ENCODE measurements at places on chromosomes 1 and 21.

- no peak for DNase-seq
Measured at GRCh38 chr1:22210176-22210575, 67.3 kb upstream of the WNT4 start.

GRCh38 chr1:13801655-13802486 lies 101.9 kb downstream of the PRDM2 start:
- no peak for DNase-seq

DNA sequence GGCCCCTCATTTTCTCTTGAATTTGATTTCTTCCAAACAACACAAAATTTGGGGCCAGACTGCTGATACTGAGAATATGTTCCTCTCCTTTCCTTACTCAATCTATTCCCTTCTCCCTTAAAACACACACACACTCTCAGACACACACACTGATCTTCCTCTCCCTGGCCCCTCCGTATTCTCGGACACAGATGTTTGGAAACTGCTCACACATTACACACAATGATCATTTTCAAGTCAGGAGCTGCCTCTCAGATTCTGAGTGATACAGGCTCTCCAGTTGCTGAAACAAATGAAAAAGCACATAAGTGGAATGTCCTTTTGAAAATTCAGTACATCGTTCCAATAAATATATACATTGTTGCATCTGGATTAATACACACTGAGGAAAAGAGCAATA lies 161.3 kb downstream of the CLEC20A start:
- DNase-seq, result no peak

GRCh38 chr1:92924501-92924900 lies 36.8 kb downstream of the DIPK1A start:
- DNase-seq, result no peak

- no peak for DNase-seq
Measured at GRCh38 chr1:203282720-203283542, 22.4 kb upstream of the BTG2 start.

DNA sequence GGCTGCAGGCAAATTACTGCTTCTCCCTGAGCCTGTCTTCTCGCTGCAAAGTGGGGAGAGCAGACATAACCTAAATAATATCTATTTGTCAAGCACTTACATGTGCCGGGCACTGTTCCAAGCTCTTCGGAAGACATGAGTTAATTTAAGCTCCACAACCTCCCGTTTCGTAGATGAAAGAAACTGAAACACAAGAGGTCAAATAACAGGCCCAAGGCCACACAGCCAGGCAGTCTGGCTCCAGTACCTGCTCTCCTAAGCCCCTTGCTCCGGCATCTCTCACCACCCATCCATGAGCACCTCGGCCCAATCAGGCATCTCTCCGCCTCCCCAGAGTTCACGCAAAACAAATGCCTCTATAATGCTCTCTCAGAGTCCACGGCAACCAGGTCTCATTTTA lies 65.4 kb downstream of the TAS1R2 start:
- DNase-seq, result no peak

DNA sequence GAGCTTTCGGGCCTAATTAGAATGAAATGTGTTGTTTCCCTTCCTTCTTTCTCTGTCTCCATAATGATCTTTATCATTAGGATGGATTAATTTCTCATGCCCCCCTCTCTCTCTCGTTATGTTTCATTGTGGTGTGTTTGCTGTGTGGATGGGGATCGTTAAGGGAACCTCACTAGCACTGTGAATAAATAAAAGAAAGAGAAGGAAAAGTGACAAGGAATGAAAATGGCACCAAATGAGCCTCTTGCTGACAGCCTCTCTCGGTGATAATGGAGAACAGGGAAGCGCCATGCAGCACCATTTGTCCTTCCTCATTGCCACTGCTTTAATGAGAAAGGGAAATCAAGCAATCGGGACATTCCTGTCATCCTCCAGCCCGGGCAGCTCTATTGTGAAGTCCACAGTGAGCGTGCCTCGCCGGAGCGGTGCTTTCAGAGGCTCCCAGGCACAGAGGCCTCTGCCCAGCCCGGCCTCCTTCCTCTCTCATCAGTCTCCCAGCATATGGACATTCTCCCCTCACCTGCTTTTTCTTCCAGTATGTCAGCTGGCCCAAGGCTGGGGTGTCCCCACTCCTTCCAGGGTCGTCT lies 265.7 kb upstream of the TMEM51 start:
- no peak for DNase-seq

GRCh38 chr1:180208264-180208663 lies 21.8 kb upstream of the LHX4 start:
- DNase-seq, result no peak

GRCh38 chr1:207818971-207819451 lies 67.2 kb downstream of the CD46 start:
- no peak for DNase-seq

- no peak for DNase-seq
Measured at GRCh38 chr1:108972951-108973350, 9.7 kb upstream of the CLCC1 start.

Data from AG09309 (cell line).